Effector CD4-positive, alpha-beta T cell (primary cell): ENCODE measurements at places on chromosomes 16 and 17.
A peak's percentile ranks its signal among the peaks of the same experiment; 100 is the strongest.

DNA sequence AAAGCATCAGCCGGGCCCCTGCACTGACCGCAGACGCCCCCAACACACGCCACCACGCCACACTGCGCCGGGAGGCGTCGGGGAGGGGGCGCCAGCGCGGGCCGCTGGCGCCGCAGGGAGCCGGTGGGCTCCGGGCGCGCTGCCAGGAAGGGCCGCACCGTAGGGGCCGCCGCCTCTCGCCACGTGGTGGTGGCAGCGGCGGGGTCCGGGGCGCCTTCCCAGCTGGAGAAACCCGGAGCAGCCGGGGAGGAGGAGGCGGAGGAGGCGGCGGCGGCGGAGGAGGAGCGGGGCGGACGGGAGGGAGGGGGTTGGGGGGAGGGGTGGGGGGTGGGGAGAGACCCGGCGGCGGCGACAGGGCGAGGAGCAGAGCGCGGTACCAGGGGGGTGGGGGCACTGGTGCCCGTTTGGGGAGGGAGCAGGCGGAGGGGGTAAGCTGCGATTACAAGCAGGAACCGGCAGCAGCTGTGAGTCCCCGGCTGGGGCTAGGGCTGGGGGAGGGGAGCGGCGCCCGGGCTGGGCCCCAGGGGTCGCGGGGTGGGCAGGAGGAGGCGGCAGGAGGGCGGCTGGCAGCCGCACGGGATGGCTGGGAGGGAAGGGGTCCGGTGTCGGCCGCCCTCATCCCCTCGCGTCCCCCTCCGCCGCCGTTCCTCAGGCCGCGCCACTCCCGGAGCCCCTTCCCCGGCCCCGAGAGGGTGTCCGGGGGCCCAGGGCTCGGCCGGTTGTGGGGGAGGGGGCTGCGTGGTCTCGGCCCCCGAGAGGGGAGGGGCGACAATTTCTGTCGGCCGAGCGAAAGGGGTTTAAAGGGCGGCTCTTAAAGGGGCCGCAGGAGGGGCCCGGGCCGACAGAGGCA, at the start of gene TBKBP1:
TSS of gene TBKBP1 (plus strand) at position 431 of the 850 bp plus-strand sequence. CDS start 1,952 bp downstream, outside the sequence.
- peak; percentile 46 for DNase-seq

- no peak for DNase-seq
Observed at GRCh38 chr17:50079334-50080095, 15.6 kb upstream of the PDK2 start.

GRCh38 chr16:20241321-20241720, 86.0 kb downstream of the GP2 start:
- DNase-seq, result no peak

- no peak for DNase-seq
Observed at GRCh38 chr16:77111056-77111565, 79.9 kb upstream of the MON1B start.

GRCh38 chr17:75933808-75934207, 7.0 kb downstream of the FBF1 start:
- no peak for DNase-seq

DNA sequence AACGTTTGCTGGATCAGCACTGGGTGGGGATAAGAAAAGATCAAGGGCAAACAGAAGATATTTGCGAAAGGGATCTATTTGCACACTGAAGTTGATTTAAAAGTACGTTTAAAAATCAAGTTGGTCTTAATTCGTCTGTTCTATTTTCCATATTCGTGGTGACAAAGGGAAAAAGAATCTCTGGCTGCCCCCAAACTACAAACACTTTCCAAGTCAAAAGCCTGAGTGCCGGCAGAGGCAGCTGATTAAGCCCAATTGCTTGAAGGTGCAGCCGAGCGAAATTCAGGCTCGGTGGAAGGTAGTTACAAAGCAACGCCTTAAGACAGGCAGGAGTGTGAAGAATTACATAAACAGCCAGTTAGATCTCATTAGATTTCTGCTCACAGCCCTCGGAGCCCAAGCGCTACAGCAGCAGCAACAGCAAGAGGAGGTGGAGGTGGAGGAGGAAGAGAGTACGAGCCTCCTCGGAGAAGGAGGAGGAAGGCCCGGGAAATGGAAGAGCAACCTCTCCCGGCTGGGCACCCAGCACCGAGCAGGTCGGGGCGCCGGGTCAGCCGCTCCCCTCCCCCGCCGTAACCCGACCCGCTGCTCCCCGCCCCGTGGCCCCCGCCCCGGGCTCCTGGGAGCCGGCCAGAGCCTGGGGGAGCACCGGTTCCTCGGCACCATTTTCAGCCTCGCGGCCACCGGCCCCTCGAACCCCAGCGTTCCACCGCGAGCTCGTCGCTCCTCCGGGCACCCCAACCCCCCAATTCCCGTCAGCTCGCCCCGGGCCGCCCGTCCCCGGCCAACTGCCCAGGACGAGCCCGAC, 890 bp downstream of the TOB1 start:
- peak; percentile 29 for DNase-seq

- DNase-seq, result peak; percentile 82
Observed at GRCh38 chr17:81967533-81968395, 6.8 kb upstream of the NOTUM start.
